ENCODE measurements at places on chromosomes 3 and 15. TPM values are rescaled to one million over a fixed set of nuclear protein-coding genes. Genes with fewer than 3 reads are reported as not detected.

MAP1A gene
- total RNA-seq: 3.4 TPM

SNURF gene
- 27.3 TPM for total RNA-seq

GHSR gene
- not detected for total RNA-seq

DNA sequence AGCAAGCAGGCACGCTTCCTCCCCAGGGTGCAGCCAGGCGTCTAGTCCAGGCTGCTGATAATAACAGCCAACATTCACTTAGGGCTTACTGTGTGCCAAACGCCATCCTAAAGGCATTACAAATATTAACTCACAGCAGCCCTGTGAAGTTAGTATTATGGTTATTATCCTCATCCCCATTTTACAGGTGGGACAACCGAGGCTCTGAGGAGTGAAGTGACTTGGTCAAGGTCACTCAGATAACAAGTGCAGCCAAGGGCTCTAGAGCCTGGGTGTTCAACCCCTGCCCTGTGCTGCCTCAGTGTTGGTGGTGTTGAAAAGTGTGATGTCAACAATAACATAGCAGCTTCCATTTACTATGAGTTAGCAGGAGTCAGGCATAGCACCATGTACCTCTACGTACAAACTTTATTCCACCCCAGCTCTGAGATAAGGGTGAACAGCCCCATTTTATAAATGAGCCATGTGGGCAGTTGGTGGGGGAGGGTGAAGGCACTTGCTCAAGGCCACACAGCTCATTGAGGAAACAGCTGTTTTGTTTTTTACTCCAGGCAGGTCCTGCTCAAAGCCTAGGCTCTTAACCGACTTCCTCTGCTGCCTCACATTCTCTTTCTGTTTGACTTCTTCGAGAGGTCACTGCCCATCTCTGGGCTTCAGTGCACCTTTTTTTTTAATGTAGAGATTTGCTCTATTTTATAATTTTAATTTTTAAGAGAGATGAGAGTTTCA, 24.0 kb upstream of the TRH start:
- no peak overlapping the region for H3K27ac ChIP-seq
- H3K4me1 ChIP-seq: peaks cover 4% of the 10 kb centered on the region
- no peak overlapping the region for H3K4me3 ChIP-seq
- H3K27me3 ChIP-seq: peaks cover 11% of the 10 kb centered on the region

GRCh38 chr3:197953325-197953724, 3.3 kb downstream of the RPL35A start:
- H3K27ac ChIP-seq: peak overlapping the region; percentile 77
- H3K4me3 ChIP-seq: peak overlapping the region; percentile 51
- no peaks in the 10 kb centered on the region for H3K27me3 ChIP-seq
- peaks cover 52% of the 10 kb centered on the region for H3K4me1 ChIP-seq
- H3K36me3 ChIP-seq: peaks cover 48% of the 10 kb centered on the region
- DNase-seq: no peak

DNA sequence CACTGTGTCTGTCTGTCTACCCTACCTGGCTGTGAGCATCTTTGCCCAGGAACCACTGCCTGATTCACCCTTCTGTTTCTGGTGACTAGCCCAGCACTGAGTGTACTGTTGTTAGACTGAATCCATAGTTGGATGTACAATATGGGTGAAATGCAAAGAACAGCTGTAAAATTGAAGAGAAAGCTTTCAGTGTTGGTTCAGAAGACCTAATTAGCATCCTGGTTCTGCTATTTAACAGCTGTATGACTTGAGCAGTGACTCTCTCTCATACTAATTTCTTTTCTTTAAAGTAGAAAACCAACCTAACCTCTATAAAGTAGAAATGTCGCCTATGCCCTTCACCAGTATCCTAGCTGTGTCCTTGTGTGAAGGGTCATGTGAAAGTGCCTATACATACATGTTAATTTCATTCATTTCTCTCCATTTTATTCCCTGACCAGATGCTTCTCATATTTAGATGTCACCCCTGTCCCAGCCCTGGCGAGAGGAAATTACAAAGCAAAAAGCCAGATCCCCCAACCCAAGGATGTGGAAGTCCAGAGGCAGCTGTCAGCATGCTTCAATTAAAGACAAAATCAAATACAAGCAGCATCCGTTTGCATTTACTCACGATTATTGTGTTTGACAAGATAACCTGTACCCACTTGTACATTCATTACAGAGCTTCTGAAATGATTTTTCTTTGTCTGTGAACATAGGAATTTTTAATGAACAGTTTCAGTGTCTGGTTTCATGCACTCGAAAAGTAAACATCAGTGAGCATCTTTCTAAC, 305.7 kb upstream of the ICE2 start:
- no peak overlapping the region for H3K4me3 ChIP-seq
- H3K4me1 ChIP-seq: peaks cover 6% of the 10 kb centered on the region
- DNase-seq: no peak
- H3K27me3 ChIP-seq: no peaks in the 10 kb centered on the region
- no peaks in the 10 kb centered on the region for H3K36me3 ChIP-seq
- no peak overlapping the region for H3K27ac ChIP-seq

DNA sequence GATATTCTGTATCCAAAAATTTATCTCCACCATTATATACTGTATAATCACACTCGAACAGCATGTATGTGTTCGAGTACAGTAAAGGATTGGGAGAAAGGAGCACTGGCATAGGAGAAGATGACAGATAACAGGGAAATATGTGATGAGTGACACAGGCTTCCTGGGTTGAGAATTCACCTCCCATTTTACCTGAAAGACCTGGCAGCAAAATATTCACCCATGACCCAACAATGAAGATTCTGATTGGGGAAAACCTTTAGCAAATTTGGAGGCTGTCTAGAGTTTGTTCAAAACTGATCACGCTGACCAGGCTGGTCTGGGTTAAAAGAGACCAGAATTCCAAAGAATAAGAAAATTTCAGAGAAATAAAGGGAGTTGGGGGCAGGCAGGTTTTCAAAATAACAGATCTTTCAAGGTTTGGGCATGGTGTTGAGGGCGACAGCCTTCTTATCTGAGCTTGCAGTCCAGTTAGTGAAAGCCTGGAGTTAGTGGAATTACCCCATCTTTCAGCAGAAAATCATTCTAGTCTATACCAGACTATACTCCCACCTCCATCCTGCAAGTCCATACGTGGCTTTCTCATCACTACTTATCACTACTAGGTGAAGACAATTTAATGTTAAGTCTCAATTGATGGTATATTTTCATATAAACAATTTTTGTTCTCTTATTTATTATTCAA, 42.8 kb upstream of the RSL24D1 start:
- no peak for DNase-seq
- H3K4me3 ChIP-seq: no peak overlapping the region
- H3K4me1 ChIP-seq: peaks cover 37% of the 10 kb centered on the region
- H3K36me3 ChIP-seq: peaks cover 35% of the 10 kb centered on the region

DNA sequence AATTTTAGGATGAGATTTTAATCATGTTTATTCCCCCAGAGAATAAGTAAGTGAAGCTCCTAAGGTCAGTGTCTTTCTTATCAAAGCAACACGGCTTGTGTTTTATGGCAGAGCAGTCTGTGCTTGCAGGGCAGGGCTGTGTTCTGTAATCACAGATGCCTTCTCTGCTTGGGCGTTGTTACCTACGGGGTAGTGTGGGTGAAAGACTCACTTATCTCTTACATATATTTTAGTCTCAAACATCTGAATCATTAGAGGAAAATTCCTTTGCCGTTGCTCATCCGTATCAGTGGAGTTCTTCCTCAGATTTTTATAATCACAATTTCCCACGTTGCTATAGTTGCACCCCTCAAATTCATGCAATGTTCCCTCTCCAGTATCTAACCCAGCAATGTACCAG, 271.7 kb upstream of the MEIS2 start:
- no peak for DNase-seq
- no peaks in the 10 kb centered on the region for H3K27me3 ChIP-seq
- H3K4me3 ChIP-seq: no peak overlapping the region
- H3K4me1 ChIP-seq: no peaks in the 10 kb centered on the region

DNA sequence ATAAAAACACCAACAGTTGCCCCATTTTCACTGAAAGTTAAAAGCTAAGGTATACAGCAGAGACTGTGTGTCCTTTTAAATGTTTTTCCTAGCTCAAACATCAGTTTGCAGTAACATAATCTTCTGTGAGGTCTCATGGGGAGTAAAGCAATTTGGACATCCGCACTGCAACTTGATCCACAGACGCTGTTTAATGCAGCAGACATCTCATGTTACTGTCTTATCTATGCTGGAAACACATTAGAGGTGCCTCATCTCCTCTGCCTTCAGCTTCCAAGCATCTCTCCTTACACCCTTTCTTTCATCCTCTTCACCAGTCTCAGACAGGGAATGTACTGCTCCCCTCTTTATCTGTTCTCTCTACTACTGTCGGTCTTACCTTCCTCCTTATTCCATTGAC, 53.7 kb upstream of the ATP11B start:
- peaks cover 17% of the 10 kb centered on the region for H3K27me3 ChIP-seq
- H3K36me3 ChIP-seq: no peaks in the 10 kb centered on the region
- no peak overlapping the region for H3K27ac ChIP-seq
- DNase-seq: no peak

- H3K27ac ChIP-seq: no peak overlapping the region
- no peaks in the 10 kb centered on the region for H3K27me3 ChIP-seq
- no peak overlapping the region for H3K4me3 ChIP-seq
- H3K4me1 ChIP-seq: no peaks in the 10 kb centered on the region
- no peak for DNase-seq
Measured at GRCh38 chr3:175486255-175486654, 627.1 kb downstream of the NAALADL2 start.

DNA sequence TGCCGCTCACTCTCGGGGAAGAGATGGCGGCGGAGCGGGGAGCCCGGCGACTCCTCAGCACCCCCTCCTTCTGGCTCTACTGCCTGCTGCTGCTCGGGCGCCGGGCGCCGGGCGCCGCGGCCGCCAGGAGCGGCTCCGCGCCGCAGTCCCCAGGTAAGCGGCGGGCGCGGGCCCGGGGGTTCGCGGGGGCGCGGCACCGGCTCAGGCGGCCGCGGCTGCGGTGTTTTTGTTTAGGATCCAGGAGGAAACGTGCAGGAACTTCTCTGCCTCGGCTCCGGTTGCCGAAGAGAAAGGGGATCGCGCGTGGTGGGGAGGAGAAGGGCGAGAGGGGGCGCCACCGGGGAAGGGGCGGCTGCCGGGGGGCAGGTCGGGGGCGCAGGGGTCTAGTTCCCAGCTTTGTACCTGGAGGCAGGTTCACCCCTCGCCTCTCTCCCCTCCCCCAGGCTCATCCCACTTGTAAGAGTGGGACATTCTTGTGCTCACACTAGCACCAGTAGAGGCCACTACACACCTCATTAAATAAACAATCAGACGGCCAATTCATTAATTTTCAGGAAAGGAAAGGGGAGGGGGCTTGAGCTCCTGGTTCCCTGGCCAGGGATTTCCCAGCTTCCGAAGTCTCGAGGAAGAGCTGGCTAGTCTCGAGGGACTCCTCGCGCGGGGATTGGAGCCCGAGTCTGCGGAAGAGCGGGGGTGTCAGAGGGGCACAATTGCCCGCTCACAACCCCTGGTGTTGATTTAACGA, 562 bp downstream of the NEO1 start:
- peak overlapping the region; percentile 80 for H3K4me3 ChIP-seq
- H3K4me1 ChIP-seq: peaks cover 8% of the 10 kb centered on the region
- H3K36me3 ChIP-seq: no peaks in the 10 kb centered on the region

DNA sequence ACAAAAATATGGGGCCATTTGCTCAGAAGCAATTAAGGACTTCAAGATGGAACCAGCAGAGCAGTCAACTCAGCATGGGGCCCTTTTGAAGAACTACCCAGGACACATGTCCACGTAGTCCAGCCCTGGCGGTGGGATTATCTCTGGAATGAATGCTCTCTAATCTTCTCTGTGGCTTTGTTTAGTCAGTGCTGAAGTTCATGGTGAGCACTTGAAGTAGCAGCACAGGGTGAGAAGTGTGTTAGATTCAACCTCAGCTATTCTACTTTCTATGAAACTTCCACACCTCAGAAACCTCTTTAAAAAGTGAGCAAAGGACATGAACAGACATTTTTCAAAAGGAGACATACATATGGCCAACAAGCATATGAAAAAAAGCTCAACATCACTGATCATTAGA, 74.4 kb downstream of the THRB start:
- no peaks in the 10 kb centered on the region for H3K36me3 ChIP-seq
- H3K27ac ChIP-seq: no peak overlapping the region
- no peak for DNase-seq
- H3K4me1 ChIP-seq: no peaks in the 10 kb centered on the region

DNA sequence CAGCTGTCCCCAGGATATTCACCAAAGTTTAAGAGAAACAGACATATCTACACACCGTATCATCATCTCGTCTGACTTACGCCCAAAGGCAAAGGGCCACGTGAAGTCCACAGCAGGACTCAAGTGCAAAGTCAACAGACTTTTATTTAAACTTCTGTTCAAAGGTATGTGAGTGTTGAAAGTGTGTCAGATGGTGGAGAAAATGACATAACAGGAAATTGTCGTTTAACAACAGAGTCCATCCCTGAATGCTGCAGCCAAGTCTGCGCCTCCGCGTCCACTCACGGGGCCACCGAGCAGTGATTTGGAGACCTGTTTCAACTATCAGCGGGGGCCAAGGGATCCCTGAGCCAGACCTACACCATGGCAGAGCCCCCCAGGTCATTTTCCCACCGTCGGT, 165.6 kb downstream of the XXYLT1 start:
- H3K27me3 ChIP-seq: no peaks in the 10 kb centered on the region
- no peak overlapping the region for H3K4me3 ChIP-seq
- H3K27ac ChIP-seq: no peak overlapping the region
- H3K4me1 ChIP-seq: peaks cover 23% of the 10 kb centered on the region
